ENCODE measurements at places on chromosomes 5 and 9.

DNA sequence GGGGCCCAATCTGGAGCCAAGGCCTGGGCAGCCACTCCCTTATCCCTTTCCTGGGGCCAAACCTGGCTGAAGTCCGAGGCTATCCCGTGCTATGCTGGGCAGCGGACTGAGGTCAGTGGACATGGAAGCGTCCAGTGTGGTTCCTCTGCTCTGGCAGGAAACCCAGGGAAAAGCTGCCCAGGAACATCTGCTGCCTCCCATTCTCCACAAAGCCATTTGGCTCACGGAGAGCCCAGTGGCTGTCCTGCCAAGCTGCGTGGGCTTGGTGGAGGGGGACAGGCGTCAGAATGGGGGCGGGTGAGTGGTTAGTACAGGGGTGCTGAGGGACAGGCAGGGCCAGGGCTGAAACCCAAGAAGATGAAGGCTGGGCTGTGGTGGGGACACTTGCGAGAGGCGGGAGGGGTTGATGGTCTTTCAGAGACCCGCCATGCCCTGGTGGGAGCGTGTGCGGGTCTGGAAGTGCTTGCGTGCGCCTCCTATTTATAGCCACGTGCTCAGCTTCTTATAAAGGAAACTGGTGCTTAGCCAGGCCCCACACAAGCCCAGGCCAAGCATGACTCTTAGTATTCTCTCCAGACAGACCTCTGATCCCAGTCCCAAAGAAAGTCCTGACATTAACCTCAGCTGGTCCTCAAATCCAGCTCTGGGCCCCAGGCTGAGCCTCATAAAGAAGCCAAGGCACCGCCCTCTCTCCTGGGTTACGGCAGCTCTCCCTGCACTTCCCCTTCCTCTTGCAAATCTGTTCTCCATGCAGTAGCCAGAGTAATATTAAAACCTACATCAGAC is 9.4 kb upstream of the SLC6A7 start:
- no peak for DNase-seq

DNA sequence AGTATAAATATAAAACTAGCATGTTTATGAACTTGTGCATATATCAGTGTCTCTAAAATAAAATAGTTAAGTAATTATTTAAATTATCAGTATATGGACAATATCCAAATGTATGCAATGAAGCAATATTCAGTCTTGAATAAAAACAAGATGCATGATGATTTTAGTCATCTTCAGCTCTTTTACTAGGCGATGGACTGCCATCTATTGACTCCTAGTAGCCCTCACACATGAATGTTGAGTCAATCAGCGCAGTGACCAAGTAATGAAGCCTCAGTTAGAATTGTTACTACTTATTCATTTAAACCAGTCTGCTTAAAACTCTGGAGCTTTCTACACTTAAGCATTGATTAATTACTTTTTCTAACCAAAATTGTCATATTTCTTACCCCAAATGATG is 92.9 kb upstream of the GRHPR start:
- DNase-seq, result no peak

DNA sequence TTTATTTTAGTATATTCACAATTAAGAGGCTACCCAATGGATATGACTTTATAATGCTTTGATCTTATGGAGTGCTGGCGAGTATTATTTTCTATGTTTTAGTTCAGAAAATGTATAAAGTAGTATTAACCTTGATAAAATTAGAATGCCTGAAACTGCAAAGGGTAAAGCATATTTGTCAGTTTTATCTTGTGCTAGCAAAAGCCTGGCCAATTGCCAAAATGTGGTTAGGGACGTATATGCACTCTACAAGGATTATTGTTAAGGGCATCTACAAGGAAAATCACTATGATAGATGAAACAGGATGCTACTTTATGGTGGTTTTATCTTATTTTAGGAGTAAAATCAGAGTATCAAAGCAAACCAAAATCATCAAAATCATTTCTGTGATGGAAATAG is 281.7 kb downstream of the CCDC171 start:
- DNase-seq, result no peak

GRCh38 chr9:123523001-123523400 is 167.0 kb downstream of the CRB2 start:
- DNase-seq, result no peak

GRCh38 chr9:98066235-98066634 is 9.7 kb downstream of the NANS start:
- no peak for DNase-seq

GRCh38 chr5:53560028-53560427 is 411 bp upstream of the NDUFS4 start:
- DNase-seq, result no peak

- DNase-seq, result no peak
Observed at GRCh38 chr9:82480921-82481320, 492.3 kb downstream of the SPATA31D1 start.

- no peak for DNase-seq
Observed at GRCh38 chr9:115170358-115171073, 52.6 kb upstream of the TNC start.

GRCh38 chr5:142098931-142099330 is 9.6 kb upstream of the NDFIP1 start:
- no peak for DNase-seq

DNA sequence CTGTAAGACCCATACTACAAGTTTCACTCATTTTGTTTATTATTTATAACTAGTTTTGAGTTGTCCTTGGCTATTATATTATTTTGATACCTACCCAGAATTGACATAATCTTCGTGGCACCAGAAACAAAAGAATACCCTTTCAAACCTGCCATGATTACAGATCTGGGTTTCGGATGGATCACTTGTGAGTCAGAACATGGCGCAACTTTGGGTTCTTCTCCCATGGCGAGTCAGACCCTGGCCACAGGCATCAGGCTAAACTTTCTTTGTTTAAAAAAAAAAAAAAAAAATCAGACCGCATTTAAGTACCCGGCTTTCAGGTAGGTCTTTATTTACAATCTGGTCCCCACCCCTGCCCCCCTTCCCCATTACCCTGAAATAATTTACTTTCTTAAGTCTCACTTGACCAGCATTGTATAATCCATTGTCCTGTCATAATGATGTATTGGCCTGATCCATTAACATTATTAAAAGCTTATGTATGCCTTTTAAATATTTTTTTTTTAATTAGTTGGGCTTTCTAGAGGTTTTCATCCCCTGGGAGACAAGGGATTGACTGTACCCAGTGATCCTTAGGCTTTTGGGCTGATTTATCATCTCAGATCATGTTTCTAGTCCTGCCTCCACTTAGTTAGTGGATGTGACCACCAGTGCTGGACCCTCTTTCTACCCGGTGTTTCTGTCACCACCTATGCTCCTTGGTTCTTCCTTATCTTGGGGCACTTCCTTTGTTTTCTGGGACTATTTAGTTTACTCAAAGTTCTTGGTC is 43.9 kb downstream of the F2RL2 start:
- no peak for DNase-seq

DNA sequence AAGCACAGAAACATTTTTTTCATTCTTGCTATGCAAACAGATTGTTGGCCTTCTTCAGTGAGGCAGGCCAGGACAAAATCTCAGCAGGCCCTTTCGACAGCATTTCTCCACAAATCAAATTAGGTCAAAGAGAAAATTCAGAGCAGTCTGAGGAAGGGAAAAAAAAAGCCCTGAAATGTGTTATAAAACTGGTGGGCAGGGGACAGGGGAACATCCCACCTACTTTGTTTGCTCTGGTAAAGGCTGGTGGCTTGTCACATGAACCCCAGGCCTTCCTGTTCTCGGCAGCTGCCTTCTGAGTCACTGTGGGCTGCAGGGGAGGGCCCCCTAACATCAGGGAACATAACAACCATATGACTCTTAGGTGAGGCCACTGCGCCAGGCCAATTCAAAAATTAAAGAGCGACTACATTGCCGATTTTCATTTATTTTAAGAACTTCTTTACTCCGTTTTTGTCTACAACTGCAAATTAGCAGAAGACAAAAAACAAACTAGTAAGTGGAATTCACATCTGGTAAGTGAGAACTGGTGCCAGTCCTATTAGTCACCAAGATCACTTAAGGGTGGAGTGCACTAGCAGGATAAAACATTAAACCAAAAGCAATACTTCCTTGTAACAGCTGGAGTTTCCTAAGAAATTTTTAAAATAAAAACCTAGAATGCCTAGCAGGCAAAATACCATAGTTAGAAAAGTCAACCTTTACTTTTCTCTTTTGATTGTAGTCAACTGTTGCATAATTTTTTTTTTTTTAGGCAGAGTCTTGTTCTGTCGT is 46.2 kb upstream of the DENND4C start:
- peak; percentile 66 for DNase-seq

DNA sequence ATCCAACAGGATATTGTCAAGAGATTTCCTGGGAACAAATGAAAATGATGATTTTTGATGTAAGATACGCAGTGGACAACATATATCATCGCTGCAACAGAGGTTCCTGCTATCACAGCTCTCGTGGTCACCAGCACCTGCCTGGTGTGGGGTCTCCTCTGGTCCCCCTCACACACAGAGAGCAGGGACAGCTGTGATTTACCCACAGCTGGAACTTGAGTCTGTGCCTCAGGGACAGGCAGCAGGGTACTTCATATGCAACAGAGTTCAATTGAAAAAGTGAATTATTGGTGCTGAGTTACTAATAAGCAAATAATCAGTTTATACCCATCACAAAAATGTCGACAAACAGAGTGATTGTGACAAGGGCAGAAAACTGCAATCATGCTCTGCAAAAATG is 93.4 kb downstream of the LMX1B start:
- no peak for DNase-seq

DNA sequence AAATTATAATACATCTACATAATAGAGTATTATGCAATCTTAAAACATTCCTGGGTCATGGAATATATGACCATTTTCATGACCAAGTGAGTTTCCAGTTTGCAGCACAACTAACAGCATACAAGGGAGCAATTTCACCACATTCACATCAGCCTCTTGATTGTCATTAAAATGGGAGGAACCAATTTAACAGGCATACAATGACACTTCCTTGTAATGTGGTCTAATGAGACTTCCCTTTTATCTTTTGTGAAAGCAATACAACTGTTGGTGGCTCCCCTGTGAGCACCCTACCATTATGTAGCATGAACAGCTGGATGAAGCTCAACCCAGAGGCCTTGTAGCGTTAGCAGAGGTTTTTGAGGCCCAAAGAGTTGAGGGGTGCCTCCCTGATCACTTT is 13.6 kb upstream of the TMOD1 start:
- no peak for DNase-seq

DNA sequence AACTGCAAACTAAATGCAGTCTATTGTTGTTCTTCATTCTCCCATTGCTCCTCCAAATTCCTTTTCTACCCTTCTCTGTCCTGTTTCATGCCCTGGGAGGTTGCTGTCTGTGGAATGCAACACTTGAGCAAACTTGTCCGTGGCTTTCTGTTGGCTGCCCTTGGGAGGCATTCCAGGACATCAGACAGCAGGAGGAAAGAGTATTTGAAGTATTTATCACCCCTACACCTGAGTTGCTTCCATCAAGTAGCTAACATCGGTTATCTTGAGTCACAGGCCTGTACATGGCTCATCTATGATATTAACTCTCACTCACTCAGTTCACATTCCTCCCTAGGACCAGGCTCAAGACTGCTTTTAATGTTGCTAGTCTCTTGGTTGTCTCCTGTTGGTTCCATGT is 803.4 kb upstream of the CDH6 start:
- DNase-seq, result no peak

DNA sequence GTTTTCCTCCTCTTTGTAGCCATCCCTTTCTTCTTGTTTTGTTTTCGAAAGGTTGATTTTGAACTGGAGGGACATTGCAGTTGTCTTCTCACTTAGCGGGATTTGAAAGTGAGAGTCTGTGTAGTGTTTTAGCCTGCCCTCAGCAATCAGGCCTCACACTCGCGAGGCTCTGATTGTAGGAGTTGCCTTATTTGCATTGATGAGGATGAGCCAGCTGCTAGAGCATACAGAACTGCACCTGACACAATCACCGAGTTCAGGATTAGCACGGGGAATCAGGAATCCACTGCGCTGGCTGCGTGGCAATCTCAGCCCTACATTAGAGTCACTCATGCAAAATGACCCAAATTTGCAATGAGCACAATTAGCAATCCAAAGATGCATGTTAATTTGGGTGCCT is 122.5 kb upstream of the TMEM161B start:
- DNase-seq, result no peak

DNA sequence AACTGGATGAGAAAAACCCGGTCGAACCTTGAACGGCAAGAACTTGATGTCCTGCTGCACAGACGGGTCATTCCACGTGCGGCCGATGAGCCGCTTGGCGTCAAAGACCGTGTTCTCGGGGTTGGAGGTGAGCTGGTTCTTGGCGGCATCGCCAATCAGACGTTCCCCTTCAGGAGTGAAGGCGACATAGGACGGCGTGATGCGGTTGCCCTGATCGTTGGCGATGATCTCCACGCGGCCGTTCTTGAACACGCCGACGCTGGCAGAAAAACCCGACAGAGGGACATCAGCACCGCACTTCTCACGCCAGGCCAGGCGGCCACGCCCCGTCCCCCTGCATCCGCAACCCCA is 519 bp downstream of the HSPA5 start:
- DNase-seq, result no peak

GRCh38 chr9:131240047-131240921 is 36.0 kb downstream of the FAM78A start:
- no peak for DNase-seq

DNA sequence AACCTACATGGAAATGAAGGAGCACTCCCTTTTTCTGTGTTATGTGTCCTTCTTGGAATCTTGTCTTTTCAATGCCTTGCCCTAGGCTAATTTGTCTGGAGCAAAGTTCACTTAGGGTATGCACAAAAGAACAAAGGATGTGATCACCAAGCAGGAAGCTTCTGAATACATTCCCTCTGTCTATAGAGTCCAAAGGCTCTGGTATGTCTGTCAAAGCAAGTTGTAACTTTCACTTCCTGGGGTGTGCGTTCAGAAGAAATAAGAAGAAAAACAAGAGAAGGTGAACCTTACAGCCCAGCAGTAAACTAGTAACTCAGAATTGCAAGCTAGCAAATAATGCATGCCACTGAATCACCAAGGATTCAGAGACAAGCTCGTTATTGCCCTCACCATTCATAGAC is 31.7 kb upstream of the CDH6 start:
- no peak for DNase-seq

- DNase-seq, result no peak
Observed at GRCh38 chr5:176429972-176430371, 13.6 kb upstream of the CLTB start.

- DNase-seq, result no peak
Observed at GRCh38 chr5:18749763-18750162, 1115.5 kb downstream of the TAF11L14 start.

GRCh38 chr9:108412755-108413154 is 443.0 kb downstream of the ACTL7B start:
- DNase-seq, result no peak

Measured in stimulated activated CD8-positive, alpha-beta memory T cell treated with anti-CD3 and anti-CD28 coated beads, Interleukin-4, amount 100 ng/mL, for 1 hour (primary cell).